Fibroblast of lung (primary cell): ENCODE measurements at places on chromosomes 1 and 21. TPM values are rescaled to one million over a fixed set of nuclear protein-coding genes. Genes with fewer than 3 reads are reported as not detected.

The OPTC gene
- total RNA-seq, result not detected in 2 replicates

The PKP1 gene
- total RNA-seq, result under 0.01 TPM in 2 replicates

The SLC9C2 gene
- total RNA-seq, result not detected in 2 replicates

The KCNK2 gene
- 2.8 and 6.4 TPM in 2 replicates for total RNA-seq

The E2F2 gene
- 0.17 TPM in 1 of 2 replicates, not detected in the other for total RNA-seq

The FNDC10 gene
- total RNA-seq, result 0.50 and 0.77 TPM in 2 replicates

The LCE3D gene
- not detected in 2 replicates for total RNA-seq

The PEX14 gene
- 8.2 and 11.4 TPM in 2 replicates for total RNA-seq

The SAMD11 gene
- 3.8 and 7.7 TPM in 2 replicates for total RNA-seq

The NCF2 gene
- 0.77 and 2.6 TPM in 2 replicates for total RNA-seq

The IL20 gene
- not detected in 2 replicates for total RNA-seq

The GNAI3 gene
- 10.3 and 11.4 TPM in 2 replicates for total RNA-seq

The TTLL7 gene
- total RNA-seq, result 9.8 and 19.8 TPM in 2 replicates

The ADCY10 gene
- under 0.01 and 0.17 TPM in 2 replicates for total RNA-seq

The MEGF6 gene
- 8.0 and 11.6 TPM in 2 replicates for total RNA-seq

The C1orf115 gene
- 2.1 and 3.3 TPM in 2 replicates for total RNA-seq

The AMY1C gene
- total RNA-seq, result not detected in 2 replicates

The CRYBG2 gene
- not detected in 2 replicates for total RNA-seq

The CLCNKA gene
- total RNA-seq, result under 0.01 TPM in 2 replicates

The GJA9 gene
- total RNA-seq, result under 0.01 TPM in 1 of 2 replicates, not detected in the other

The LMX1A gene
- total RNA-seq, result not detected in 2 replicates
